ENCODE measurements at places on chromosomes 5 and 9.
A peak's percentile ranks its signal among the peaks of the same experiment; 100 is the strongest.

- DNase-seq = peak; percentile 50
Observed at GRCh38 chr9:32579706-32580331, 6.9 kb upstream of the NDUFB6 start.

- no peak for DNase-seq
Observed at GRCh38 chr5:32646061-32646969, 61.0 kb downstream of the SUB1 start.

- peak; percentile 43 for DNase-seq
Observed at GRCh38 chr9:69027355-69028097, 8.0 kb upstream of the FXN start.

- DNase-seq = no peak
Observed at GRCh38 chr5:173886150-173886549, 2.0 kb upstream of the CPEB4 start.

DNA sequence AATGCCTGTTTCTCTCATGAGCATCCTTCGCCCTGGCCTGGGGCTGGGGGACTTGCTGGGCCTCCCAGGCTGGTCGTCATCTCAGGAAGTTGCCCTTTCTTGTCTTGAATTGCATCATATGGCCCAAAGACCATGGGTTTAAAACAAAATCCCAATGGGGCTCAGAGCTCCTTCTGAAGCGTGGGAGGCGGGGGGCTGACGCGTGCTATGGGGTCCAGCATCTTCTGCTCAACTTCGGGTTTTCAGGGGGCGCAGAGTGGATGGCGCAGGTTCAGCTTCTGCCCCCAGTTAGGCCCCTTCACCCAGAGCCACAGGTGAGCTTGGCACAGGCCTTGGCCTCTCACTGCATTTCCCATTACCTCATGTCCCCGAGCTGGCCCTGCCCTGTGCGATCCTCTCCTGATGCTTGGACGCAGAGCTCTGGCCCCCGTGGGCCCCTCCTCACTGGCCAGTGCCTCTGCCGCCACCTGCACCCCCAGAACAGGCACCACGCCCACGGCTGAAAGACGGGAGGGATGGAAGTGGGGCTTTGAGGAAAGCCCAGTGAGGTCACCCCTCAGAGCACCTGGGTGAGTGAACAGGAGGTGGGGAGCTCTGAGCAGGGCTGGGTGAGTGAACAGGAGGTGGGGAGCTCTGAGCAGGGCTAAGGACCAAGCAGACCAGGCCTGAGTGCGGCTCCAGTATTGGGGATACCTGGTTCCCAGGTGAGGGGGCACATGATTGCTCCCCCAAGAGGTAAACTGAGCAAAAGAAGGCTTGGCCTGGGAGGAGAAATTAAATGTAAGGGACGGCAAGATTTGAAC, 56.0 kb downstream of the TRIP13 start:
- DNase-seq = no peak

DNA sequence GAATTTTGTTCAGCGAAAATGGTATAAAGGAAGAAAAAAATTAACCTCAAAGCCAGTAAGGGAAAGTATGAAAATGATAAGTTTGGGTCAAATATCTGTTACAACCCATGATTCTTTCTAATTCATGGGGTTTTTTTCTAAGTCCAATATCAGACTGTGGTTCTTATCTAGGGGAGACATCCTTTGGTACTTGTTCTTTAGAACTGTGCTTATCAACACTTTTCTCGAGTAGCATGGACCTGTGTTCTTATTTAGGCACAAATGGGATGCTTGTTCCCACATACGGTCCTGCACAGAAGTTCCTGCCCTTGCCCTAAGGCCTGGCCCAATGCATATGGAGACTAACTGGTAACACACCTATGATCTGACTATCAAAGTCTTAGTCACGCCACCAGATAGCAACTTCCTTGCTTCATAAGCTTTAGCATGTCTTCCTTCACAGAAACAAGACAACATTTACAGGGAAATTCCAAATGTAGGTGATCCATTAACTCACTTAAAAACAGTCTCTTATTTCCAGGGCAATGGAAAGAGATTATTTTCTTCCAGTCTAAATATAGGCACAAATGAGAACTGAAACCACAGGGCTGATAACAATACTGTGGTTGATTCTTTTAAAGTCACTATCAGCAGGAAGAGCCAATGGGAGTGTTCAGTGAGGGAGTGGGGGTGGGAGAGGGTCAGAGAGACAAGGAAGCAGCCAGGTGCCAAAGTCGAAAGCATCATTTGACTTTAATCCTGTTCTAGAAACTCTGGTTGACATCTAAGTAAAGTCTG, 268.8 kb upstream of the ANKRD55 start:
- DNase-seq = peak; percentile 6
